ENCODE measurements at places on chromosomes 16 and 17.
A peak's percentile ranks its signal among the peaks of the same experiment; 100 is the strongest.

DNA sequence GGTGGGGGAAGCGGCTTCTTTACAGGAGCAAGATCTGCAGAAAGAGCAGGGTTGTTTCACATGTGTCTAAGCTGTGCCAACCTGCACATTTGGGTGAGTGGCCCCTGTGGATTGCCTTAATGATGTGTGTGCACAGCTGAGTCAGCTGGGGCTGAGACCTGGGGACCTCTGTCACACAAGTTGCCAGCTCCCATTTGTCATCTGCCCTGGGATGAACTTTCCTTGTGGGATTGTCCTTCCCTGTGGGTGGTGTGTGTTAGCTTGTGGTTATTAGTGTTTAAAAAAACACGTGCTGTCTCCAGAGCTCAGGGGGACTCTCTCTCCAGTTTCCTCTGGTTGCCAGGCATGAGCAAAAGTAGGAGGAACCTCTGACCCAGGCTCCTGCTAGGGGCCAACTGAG is 400.5 kb upstream of the CCL2 start:
- DNase-seq, result no peak

DNA sequence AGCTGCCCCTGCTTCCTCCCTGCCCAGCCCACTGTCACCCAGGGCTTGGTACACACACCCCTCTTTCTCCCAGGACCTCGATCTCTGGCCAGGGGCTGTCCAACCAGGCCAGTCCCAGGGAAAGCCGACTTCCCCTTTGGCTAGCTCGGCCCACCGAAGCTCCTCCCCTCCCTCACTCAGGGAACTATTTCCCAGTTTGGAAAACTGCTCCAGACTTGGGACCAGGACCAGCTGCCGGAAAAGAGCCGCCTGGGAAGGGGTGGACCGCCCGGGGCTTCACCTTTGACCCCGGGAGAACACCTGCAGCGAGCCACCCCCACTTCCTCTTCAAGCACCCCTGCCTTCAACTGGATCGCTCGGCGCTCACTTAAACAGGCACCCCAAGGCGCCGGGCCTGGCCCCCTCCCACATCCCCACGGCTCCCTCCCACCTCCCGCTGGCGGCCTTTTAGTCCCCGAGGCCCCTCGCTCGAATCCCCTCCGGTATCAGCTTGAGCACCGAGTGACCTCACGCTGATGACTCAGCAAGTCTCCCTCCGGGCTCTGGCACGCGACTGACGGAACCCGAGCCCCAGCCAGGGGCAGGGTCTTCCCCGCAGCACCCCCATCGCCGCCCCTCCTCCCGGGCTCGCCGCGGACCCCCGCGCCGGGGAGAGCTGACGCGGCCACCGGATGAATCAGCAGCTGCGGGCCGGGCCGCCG is 934 bp downstream of the MAFG start:
- peak; percentile 91 for DNase-seq

- DNase-seq, result peak; percentile 29
These were observed 36.9 kb downstream of the TEX2 start for GRCh38 chr17:64226132-64226531.

DNA sequence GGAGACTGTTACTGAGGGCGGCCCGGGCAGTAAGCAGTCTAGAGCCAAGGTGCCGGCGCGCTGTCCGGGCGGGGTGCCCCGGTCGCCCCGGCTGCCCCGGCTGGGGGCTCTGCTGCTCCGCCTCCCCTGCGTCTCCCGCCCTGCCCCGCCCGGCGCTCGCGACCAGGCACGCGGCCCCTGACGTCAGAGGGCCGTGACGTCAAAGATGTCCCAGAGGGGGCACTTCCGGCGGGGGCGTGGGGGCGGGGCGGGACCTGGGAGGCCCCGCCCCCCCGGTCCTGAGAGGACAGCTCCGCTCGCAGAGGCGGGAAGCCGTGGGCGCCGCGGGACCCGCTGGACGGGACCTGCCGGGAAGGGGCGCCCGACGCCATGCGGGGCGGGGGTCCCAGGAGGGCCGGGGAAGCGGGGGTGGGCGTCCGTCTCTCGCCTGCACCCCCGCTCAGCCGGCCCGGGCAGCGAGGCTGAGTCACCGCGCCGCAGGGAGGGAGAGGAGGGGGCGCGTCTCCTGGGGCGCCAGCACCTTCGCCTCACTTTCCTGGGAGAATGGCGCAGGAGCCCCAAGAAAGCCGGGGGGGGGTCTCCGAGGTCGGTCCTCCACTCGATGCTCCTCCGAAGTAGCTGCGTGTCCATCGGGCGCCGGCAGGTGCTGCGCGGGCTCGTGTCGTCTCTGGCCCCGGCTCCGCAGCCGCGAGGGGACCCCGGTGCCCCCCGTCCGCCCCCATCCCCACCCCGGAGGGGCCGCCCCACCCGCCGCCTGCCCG is 4.4 kb upstream of the HIC1 start:
- peak; percentile 77 for DNase-seq

DNA sequence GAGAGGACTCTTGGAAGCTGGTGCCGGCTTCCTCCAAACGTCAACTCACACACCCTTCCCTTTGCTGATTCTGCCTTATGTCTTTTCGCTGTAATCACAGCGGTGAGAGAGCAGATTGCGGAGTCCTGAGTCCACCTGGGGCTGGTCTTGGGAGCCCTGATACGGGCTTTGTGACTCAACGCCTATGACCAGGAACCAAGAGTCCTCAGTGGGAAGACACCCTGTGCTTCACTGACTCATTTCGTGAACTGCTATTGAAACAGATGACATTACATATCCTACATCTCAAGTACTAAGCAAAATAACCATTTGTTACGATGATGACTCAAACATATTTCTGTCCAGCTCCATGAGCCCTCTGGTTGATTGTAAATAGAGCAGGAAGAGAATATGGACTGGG is 90.7 kb upstream of the CREBBP start:
- DNase-seq, result peak; percentile 92
